ENCODE measurements at places on chromosomes 16 and 17.

DNA sequence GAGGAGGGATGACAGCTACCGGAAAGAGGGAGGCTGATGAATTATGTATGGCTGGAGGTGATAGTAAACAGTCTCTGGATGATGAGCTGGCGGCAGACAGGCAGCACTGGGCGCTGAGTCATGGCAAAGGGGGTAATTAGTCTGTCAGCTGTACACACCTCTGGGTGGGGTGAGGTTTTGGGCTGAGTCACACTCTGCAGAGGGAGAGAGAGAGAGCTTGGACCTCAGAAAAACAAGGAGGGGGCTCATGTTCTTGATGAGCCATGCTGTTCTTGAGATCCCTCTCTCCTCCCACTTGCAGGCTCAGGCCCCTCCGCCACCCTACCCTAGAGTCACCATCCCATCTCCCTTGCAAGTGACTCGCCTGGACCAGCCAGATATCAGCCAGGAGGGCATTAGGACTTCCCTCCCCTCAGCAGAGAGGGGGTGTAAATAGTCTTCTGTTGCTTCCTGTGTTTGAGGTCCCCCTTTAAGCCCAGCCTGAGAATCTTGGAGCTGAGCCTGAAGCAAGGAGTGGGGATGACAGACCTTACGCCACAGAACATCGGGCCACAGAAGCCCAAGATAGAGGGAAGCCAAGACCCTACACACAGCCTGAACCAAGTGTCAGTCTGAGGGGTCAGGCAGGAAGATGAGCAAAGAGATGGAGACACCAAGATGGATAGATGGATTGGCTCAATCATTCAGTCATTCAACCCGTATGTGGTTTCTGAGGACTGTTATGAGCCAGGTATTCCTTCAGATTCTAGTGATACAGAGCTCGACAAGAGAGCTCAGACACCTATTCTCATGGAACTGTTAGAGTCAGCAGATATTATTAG, 383.2 kb upstream of the CCL2 start:
- no peak for DNase-seq

GRCh38 chr17:1947743-1948516, 77.2 kb downstream of the RTN4RL1 start:
- DNase-seq = no peak

DNA sequence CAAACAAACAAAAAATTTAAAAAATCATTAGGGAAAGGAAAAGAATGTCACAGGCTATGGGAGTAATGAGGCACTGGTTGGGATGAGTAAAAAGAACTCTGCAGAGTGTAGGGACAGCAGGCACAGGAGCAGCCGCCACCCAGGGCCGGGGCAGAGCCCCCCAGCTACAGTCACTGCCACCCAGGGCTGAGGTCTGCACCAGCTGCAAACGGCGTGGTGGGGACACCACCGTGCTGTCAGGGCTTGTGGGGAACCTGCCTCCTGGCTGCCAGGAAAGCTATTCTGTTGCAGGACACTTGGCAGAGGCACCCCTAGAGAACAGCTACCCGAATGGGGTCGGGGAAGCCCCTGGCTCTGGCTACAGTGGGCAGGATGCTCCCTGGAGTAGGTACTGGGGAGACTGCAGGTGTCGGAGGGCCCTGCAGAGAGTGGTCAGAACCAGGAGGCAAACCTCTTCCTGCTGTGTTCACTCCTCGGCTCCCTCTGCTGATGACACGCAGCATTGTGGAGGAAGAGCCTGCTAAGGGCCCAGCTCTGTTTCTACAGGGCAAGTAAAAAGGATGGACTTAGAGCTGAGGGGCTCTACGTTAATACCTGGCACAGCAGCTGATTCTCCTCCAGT, 32.3 kb upstream of the CAPN15 start:
- DNase-seq = no peak

DNA sequence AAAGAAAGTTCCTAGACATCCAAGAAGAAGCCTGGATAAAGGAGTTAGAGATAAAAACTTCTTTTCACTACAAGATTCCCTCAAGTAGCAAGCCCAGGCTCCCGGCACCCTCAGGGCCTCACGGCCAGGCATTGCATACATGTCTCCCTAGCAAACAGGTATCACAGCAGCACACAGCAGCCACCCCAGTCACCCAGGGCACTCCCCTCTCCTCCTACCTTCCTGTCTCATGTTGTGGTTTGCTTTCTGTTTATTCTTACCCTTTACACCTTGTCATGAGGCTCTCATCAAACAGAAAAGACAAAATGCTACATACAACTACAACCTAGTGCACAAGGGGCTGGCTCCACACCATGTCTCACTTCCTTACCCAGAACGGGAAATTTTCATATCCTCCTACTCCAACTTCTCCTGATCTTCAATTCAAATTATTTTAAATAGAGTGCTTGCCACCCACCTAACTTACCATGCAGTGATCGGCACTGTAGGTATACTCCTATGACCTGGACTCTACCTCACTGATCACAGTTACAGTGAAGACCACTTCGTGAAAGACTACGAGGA, 42.7 kb downstream of the XPO6 start:
- no peak for DNase-seq

GRCh38 chr16:87593710-87594258, 8.5 kb upstream of the JPH3 start:
- no peak for DNase-seq

- no peak for DNase-seq
Observed at GRCh38 chr16:84043486-84044117, 1.0 kb upstream of the SLC38A8 start.

DNA sequence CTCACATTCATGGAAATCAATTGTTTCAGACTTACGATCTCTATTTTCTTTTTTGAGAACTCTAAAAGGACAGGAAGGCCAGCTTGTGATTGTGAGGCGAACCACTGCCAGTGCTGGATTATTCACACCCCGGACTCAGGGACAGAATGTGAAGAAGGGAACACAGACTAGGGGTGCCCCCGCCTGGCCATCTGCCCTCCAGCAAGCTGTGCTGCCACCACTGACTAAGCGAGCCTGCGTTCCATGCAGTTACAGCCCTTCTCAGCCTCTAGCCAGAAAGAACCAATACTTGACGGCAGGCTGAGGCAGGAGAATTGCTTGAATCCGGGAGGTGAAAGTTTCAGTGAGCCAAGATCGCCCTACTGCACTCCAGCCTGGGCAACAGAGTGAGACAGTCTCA, 2.8 kb downstream of the HAGH start:
- DNase-seq = no peak

DNA sequence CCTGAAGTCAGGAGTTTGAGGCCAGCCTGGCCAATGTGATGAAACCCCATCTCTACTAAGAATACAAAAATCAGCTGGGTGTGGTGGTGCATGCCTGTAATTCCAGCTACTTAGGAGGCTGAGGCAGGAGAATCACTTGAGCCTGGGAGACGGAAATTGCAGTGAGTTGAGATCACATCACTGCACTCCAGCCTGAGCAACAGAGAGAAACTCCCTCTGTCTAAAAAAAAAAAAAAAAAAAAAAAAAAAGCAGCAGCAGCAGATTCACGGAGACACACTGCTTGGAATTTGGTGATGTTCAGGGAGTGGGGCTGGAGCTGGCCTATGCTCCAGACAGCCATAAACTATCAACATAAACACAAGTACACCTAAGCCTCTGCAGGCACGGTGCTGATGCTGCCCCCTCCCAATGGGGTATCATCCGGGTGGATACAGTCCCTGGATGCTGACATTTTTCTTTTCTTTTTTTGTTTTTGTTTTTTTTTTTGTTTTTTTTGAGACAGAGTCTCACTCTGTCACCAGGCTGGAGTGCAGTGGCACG, 39.6 kb upstream of the RHOT1 start:
- no peak for DNase-seq

All from stimulated activated CD8-positive, alpha-beta memory T cell treated with anti-CD3 and anti-CD28 coated beads, Interleukin-2, amount 100 ng/mL, for 48 hours (primary cell).